ENCODE measurements at places on chromosomes 1 and 21.

DNA sequence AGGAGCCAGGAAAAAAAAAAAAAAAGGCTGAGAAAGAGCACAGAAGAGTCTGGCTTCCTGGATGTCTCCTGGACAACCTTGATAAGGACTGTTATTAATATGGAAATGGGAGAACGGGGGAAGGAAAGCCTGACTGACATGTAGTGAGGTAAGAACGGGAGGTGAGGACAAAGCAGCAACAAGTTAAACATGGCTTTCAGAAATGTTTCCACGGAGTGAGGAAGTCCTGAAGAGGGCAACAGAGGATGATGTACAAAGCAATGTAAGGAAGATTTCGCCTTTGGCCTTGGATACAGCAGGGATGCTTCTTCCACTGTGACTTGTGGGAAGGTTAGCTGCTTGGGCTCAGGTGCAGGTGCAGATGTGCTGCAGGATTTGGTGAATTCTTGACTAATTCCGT lies 11.9 kb upstream of the NIBAN1 start:
- DNase-seq: no peak

DNA sequence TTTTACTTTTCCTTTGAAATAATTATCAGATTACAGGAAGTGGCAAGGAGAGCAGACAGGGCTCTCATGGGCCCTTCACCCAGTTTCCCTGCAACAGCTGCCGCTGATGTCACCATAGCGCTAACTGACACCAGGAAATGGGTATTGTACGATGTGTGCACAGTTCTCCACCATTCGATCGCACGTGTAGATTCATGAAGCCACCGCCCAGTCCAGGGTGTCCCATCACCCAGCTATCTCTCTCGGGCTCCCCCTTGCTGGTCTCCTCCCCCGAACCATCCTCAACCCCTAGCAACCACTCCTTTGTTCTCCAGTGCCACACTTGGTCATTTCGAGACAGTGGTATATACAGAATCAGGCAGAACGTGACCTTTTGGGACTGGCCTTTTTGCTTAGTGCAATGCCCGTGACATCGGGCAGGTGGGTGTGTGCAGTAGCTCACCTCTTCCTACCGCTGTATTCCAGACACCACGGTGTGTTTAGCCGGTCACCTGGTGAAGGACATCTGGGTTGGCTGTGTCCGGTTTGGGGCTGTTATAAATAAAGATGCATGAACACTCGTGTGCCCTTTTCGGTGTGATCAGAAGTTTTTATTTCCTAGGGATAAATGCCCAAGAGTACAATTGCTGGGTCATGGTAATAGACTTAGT lies 118.4 kb downstream of the CRYAA start:
- no peak for DNase-seq

GRCh38 chr1:22628698-22629444 lies 7.6 kb upstream of the C1QA start:
- no peak for DNase-seq

GRCh38 chr1:11518791-11519628 lies 40.1 kb downstream of the DISP3 start:
- no peak for DNase-seq

GRCh38 chr1:81498471-81499462 lies 302.0 kb upstream of the ADGRL2 start:
- no peak for DNase-seq

GRCh38 chr1:111895469-111895868 lies 94.0 kb downstream of the KCND3 start:
- no peak for DNase-seq

DNA sequence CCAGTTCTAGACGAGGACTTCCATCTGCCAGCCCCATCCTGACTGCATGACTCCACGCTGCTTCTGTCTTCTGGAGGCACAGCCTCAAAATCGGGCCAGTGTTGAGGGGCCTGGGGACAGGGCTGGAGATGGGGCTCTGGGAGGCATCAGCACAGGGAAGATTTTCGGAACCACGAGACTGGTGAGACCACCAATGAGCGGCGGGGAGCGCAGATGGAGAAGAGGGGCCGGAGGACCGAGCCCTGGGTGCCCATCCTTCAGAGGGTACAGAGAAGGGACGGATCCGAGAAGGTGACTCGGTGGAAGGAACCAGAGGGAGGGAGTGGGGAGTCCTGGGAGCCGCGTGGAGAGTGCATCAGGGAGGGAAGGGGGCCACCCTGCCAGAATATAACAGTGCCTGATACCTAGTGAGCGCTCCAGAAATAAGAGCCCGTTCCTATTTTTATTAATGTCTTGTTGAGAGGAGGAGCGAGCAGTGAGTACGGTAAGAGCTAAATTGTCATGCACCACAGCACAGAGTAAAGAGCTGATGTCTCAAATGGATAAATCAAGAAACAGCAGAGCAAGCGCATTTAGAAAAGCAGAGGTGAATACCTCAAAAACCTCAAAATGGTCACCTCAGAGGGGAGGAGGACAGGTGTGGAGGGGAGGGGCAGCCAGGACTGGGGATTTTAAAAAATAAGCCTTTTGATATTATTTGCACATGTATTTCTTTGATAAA lies 26.2 kb upstream of the KIF26B start:
- no peak for DNase-seq

GRCh38 chr1:222290866-222291265 lies 257.0 kb downstream of the HHIPL2 start:
- DNase-seq: no peak

DNA sequence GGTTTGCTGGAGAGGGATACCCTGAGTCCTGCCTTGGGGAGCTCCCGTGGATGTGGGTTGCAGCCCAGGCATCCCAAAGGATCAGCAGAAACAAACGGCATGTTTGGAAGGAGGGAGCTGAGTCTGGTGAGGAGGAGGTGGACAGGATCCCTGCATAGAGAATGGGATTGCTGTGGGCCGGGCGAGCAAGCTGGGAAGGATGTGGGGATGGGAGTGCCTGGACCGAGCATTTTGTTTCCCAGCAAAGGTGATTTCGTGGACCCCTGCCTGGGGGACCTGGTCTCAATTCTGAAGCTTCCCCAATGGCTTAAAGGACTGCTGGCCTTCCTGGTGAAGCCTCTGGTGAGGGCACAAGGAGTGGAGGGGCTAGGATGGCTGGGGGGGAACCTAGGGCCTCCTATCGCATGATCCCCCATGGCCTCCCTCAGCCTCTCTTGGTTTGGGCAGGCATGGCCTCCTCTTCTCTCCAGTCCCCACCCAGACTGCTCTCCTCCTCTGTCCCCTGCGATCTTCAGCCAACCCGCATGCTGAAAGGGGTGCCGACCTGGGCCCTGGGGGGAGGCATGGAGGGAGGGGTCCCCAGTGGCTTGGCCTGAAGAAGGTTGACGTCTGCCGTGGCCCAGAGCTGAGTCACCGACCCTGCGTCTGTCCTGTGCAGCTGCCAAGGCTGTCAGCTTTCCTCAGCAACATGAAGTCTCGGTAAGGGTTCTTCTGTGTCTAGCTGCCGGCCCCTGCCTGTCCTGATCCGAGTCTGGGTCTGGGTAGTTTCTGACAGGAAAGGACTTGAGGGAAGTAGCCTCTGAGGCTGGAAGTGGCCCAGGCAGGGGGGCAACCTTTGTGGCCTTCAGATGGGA lies 16.3 kb downstream of the FAAH start:
- no peak for DNase-seq

- DNase-seq: no peak
Measured at GRCh38 chr1:2373551-2374251, 17.7 kb downstream of the MORN1 start.

DNA sequence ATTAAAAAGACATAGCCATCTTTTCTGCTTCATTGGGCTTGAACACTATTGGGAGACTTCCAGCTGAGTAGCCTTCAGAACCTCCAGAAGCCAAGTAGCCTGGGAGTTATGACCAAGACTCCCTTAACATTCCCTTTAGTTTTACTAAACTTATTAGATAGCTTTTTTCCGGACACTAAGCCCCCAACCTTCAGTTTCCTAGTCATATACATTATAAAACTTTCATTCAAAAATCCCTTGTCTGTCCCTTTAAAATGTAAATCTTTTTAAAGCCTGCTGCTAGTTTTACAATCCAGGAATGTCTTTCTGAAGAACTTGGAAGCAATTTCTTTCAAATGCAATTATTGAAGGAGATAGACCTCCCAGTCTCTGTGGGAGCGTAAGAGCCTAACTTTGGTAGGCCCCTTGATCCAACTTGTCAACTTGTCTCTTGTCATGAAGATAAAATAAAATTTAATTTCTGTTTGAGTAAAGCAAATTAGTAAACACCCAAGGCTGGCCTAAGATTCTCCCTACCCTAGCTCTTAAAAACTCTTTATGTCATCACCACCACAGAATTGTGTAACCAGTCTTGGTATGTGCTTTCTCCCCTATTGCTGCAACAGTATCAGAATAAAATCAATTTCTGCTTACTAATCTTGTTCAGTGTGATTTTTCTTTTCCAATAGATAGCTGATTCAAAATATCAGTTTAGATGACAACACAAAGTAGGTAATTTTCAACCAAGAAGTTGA lies 796.2 kb downstream of the PLA2G4A start:
- DNase-seq: no peak

DNA sequence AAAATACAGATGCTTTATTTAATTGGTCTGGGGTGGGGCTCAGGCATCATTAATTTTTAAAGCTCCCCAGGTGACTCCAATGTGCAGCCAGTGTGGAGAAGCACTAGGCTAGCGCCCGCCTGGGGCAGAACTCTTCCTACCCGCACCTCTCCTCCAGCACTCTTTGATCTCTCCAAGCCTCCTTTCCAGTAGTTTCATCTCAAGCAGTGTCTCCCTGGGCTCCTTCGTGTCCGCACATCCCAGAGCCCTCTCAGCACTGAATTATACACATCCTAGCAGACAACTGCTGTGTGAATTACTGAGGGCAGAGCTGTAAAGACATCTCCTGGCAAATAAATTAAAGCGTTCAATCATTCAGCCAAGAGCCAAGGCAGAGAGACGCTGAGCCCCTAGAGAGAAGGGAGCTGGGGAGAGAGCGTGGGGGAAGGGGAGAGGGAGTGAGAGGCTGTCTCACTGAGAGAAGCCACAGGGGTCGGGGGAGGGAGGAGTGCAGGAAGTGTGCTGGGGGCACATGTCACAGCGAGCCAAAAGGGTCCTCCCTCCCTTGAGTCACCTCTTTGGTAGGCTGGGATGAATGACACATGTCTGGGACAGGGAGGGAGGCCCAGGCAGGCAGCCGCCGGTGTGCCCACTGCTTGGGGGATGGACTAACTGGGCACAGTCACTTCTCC lies 21.0 kb upstream of the PARP1 start:
- no peak for DNase-seq

GRCh38 chr1:32291145-32291707 lies 657 bp upstream of the HDAC1 start:
- DNase-seq: no peak

GRCh38 chr1:53342735-53343470 lies 15.0 kb upstream of the LRP8 start:
- DNase-seq: no peak

DNA sequence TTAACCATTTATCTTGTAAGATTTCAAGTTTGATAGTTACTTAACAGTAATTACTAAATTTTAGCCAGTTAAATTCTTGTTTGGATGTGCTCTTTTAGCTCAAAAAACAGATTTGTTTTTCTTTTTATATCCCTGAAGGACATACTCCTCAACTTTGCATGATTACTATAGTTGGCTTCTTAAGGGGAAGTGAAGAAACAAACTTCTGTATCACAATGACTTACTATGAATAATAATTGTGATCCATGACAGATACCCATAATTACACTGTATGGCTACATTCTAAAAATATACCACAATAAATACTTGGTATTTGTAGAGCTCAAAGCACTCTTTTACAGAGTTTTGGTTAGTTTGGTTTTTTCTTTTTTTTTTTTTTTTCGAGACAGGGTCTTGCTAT lies 55.8 kb downstream of the IARS2 start:
- no peak for DNase-seq

- DNase-seq: no peak
Measured at GRCh38 chr1:224589006-224589405, 27.1 kb upstream of the CNIH3 start.

GRCh38 chr21:34609244-34609932 lies 5.5 kb downstream of the RCAN1 start:
- no peak for DNase-seq

DNA sequence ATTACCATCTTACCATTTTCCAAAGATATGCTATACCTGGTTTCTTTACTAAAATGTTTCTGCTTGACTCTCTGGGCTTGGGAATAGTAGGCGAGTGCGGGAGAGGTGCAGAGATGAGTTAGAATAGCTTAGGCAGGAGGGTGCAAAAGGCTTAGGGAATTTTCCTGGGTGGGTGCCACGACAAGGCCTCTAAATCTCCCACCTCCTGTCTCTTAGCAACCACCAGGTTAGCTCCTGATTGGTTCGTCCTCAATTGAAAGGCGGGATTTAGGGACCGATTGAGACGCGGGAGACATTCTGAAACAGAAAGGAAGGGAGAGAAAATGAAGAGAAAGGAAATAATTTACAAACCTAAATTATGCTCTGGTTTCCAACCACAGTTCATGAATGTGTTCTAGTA lies 3.1 kb downstream of the ACKR1 start:
- no peak for DNase-seq

GRCh38 chr1:180175806-180176205 lies 21.1 kb downstream of the QSOX1 start:
- DNase-seq: no peak

- DNase-seq: no peak
Measured at GRCh38 chr1:224404916-224405603, 29.5 kb downstream of the WDR26 start.

- no peak for DNase-seq
Measured at GRCh38 chr1:201016211-201016651, 7.3 kb downstream of the KIF21B start.

DNA sequence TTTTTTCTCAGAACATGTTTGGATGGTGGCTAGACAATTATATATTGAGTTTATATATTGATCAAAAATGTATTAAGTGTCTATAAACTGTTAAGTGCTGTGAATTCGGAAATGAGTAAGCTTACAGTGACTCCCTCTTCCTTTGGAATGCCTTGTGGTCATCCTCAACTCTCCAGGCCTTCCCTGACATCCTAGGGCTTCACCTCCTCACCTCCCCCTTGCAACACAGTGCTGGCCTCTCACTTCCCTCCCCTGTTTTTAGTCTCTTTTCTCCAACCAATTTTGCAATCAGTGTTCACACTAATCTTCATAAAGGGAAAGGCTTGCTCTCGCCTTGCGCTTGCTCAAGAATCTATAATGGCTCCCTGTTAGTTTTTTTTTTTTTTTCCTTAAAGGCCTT lies 95.1 kb upstream of the C1orf21 start:
- DNase-seq: no peak

GRCh38 chr1:165014753-165015152 lies 341.8 kb downstream of the LMX1A start:
- DNase-seq: no peak

GRCh38 chr1:47972864-47973432 lies 24.2 kb downstream of the TRABD2B start:
- no peak for DNase-seq

DNA sequence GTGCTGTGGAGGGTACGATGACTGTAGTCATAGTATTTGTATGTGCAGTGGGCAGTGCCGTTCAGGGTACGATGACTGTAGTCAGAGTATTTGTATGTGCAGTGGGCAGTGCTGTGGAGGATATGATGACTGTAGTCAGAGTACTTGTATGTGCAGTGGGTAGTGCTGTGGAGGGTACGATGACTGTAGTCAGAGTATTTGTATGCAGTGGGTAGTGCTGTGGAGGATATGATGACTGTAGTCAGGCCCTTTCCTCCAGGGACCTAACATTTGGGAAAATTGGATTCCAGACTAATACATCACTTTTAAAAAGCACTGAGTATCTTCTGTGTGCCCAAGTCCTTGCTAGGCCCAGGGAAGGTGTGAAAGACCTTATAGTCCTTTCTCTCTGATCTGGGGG lies 2.9 kb downstream of the ZNF672 start:
- no peak for DNase-seq
